ENCODE measurements at places on chromosomes 12 and 14.

DNA sequence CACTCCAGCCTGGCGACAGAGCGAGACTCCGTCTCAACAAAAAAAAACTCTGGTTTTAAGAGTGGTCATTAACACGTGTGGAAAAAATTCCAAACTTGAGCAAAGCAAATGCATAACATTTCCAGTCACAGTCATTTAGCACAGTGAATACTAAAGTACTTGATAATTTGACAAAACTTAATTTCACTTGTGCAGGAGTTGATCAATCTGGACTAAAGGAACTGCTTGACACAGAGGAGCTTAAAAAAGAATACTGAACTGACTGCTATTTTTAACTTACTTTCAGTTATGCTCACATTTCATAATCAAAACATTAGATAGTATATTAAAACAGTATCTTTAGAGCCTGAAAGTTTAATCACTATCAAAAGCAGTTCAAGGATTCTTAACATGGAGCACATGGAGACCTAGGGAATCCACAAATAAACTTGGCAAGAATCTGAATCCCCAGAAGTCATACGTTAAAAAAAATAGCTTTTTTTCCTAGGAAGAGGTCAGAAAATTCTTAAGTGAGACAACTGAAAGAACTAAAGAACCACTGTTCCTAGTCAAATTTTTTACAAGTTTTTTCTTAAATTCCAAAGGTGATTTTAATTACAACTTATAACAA, 7.4 kb downstream of the UBE2N start:
- no peak for DNase-seq

DNA sequence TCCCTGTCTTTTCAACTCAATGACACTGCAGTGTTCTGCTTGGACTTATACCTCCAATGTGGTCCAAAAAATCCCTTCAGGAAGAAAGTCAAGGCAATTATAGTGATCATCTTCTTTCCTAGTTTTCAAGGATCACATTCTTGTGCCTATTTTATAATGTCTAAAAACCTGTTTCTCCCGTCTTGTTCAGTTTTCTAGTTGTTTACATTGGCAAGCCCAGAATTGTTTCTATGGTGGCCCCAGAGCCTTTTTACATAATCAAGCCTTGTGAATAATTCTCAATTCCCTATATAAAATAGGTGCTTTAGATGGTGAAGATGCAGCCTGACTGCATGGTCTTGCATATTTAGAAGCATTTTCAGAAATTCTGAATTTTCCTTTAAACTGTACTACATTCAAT, 14.5 kb upstream of the LDHB start:
- DNase-seq, result no peak

DNA sequence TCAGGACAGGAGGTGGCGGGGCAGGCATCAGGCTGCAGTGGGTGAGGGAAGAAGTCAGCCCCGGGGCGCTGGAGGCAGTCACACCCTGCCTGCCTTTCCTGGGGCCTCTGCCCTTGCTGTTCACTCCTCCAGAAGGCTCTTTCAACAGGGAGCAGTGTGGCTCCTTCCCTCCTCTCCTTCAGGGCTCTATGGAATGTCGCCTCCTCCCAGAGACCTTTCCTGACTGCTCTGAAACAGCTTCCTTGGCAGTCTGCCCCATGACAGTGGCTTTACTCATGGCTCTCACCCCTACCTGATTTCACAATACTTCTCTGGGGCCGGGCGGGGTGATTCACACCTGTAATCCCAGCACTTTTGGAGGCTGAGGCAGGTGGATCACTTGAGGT, 7.1 kb downstream of the RHOF start:
- peak; percentile 65 for DNase-seq

GRCh38 chr12:92294676-92295440, 149.2 kb upstream of the BTG1 start:
- DNase-seq, result no peak

DNA sequence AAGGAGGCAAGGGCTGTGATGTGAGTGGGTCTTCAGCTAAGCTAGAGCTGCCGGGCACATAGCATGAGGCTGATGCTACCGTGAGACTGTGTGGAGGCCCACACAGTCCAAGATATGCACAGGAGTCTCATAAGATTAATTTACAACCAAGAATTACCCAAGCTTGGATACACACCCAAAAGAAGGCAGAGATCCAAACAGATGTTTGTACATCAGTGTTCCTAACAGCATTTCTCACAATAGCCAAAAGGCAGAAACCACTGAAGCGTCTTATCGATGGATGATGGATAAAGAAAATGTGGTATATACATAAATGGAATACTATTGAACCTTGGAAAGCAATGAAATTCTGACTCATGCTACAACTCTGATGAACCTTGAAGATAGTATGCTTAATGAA, 40.8 kb upstream of the RIC8B start:
- no peak for DNase-seq

GRCh38 chr14:74539503-74539902, 45.9 kb downstream of the ISCA2 start:
- DNase-seq, result no peak

GRCh38 chr14:94239406-94239805, 53.7 kb downstream of the SERPINA10 start:
- no peak for DNase-seq

DNA sequence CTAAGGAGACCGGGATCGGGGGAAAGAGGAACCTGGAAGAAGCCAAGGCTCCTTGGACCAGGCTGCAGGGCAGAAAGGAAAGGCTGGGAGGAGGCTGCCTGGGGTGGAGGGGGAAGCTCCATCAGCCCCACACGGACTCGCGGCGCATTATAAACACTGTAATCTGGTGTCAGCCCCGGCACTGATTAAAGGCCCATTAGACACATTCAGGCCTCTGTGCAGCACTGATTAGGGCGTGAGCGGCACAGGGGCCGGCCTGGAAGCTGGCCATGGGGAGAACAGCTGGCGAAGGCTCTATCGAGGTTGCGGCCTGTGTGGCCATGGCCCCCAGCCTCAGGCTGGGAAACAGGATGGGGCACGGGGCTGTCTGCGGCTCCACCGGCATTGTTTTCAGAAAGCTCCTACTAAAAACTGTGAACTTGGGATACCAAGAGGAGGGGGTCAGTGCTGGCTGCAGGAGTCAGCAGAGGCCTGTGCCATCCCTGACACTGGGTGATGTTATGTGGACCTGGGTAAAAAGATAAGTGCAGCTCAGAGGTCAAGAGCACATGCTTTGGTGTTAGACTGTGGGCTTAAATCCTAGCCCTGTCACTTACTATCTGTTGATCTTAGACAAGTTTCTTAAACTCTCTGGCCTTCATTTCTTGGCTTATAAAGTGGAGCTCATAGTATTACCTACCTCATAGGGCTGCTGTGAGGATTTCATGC, 10.6 kb downstream of the ACVRL1 start:
- DNase-seq, result no peak

DNA sequence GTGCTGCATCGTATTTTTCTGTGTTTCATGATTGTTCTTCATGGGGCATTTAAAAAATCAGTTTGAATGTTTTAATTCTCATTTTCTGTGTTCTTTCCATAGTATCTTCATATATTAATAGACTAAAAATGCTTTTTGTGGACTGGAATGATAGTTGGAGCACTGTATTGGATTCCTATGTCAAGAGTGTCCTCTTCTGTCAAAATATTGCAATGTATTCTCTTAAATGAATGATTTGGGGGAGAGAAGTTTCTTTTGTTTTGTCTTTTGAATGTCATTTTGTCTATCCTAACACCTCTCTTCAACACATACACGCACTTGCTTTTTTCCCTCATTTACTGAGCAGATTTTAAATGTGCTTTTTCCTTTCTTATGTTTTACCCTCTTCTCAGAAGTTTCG, 4.7 kb upstream of the EIF2S3B start:
- no peak for DNase-seq

DNA sequence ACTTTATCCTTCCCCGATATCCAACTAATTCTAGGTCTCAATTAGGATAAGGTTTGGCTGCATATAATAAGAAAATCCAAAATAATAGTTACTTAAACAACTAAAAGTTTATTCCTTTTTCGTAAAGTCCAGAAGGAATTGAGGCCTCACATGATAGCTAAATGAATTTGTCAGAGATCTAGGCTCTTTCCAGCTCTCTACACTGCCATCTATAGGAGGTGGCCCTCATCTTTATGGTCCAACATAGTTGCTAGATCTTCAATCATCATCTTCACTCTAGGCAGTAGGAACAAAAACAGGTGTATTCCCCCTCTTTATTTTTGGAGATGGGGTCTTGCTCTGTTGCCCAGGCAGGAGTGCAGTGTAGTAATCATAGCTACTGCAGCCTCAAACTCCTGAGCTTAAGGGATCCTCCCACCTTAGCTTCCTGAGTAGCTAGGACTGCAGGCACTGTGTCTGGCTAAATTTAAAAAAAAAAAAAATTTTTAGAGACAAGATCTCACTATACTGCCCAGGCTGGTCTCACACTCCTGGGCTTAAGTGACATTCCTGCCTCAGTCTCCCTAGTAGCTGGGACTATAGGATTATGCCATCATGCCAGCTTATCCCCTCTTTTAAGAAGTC, 46.5 kb upstream of the SAV1 start:
- DNase-seq, result no peak

GRCh38 chr12:62698701-62699101, 232.1 kb downstream of the MON2 start:
- no peak for DNase-seq

DNA sequence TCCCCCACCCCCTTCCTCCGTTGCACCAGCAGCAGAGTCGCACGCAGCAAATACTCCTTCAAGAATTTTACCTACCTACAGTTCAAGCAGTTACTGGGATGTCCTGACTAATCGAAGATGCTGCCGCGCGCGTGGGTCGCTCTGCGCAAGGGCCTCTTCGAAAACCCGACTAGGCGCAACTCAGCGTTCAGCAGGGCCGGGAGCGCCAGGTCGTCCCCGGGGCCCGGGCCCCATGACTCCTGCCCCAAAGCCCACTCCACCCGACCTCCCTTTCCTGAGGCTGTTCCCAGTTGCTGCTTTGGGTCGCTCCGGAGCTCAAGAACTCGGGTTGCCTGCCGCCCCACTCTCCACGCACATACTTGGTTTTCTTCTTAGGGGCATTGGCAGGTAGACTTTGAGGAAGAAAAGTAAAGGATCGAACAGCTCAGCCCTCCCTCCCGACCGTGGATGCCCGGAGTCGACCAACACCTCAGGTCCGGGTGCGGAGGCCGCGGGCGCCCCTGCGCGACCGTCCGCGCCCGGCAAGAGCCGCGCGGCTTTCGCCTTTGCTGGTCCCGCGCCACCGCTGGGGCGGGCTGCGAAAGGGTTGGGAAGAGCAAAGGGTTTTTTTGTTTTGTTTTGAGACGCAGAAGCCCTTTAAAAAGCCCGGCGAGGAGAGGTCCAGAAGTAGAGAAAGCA, 1.9 kb downstream of the BMP4 start:
- DNase-seq, result no peak

DNA sequence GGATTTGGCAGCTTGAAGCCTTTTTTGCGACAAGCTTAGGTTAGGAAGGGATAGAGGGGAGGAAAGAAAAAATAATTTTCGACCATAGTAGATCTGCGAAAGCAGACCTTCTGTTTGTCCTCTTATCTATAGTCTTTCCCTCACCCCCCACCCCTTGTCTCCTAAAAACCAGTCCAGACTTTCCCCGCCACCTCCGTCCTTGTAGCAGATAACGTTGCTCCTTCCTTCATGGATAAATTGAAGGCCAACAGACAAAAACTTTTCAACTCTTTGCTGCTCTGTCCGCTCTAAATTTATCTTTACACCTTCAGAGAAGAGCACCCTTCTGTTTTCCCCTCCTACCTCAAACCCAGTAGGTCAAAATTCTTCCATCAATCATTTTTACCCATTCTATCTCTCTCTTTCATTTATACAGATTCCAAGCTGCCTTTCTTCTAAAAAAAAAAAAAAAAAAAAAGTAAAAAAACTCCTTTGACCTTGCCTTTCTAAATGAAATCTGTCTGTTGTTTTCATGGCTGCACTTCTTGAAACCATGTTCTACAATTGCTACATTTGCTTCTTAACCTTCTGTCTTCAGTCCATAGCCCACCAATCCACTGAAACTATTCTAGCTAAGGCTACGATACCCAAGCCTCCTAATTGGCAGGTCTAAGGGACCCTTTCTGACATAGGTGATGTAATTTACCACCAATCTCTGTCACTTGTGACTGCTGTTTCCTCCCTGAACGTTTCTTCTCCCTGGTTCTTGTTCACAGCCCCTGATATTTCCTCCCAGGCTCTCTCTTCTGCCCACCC, 11.1 kb upstream of the NEMF start:
- no peak for DNase-seq

- no peak for DNase-seq
Measured at GRCh38 chr14:33714527-33715226, 236.2 kb downstream of the EGLN3 start.

- no peak for DNase-seq
Measured at GRCh38 chr14:43166163-43166562, 1340.9 kb downstream of the FSCB start.

DNA sequence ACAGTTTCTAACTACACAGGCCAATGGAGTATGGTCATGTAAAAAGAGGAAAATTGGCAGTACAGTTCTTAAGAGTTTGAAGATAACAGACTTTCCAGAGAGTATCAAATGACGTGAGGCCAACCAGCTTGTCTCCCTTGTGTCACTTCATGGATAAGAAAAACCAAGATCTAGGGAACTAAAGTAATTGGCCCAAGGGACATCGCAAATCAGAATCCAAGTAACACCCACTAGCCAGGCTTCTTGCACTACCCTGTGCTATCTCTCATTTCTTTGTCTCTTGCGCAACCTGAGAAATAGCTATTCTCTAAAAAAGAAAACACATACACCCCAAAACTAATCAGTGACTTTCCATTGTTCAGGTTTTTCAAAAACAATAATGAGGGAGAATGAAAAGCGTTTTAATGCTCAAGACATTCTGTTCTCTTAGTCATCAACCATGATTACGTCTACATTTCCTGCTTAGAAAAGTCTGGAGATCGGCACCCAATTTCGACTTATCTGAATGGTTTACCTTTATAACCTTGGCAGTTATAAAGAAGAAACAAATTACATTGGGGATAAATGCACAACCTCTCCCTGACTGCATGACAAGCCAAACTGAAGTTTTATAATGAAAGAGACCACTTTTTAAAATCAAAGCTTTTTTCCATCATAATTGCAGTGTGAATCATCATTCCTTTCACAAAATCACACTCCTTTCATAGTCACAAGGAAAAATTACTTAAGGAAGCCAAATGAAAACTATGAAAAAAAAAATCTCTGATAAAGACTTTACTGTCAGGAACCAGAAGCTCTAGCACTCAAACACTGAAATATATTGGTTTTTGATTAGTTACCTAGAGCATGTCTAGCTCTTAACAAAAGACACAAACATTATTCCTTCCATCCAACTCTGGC, 42.1 kb downstream of the TMTC1 start:
- no peak for DNase-seq

DNA sequence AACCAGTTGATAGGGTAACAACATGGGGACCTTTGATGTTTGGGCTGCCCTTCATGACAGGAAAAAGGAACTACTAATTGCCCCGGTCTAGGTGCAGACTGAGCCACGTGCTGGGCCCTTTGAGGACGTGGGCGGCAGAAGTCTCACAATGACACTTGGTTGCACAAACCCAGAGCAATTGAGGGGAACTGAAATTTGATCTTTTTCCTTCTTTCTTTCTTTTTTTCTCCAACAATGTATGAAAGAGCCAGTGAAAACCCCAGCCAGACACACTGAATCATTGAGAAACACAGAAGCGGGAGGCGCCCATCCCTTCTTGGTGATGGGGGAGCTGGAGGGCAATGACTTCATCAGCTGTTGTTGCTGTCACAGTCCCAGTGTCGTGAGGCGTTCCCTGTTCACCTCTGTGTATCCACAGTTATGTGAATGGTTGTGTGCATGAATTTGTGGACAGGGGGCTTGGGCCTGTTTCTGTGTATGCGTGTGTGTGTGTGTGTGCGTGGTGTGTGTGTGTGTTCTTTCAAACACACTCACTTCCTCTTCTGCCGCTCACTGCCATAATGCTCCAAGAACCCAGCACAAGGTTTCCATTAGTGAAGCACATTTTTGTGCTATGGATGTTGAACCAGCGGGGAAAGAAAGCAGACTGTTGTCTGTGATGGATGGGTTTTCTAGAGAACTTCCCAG, 137.5 kb upstream of the CCND2 start:
- peak; percentile 77 for DNase-seq
